ENCODE measurements at places on chromosomes 6 and 20.

- no peaks in the 10 kb centered on the region for H3K27me3 ChIP-seq
- no peaks in the 10 kb centered on the region for H3K4me1 ChIP-seq
- no peak for DNase-seq
- no peaks in the 10 kb centered on the region for H3K36me3 ChIP-seq
Observed at GRCh38 chr6:85706272-85706671, 63.6 kb upstream of the SYNCRIP start.

GRCh38 chr6:122012578-122012977, 386.9 kb upstream of the HSF2 start:
- DNase-seq = no peak
- H3K36me3 ChIP-seq = no peaks in the 10 kb centered on the region

DNA sequence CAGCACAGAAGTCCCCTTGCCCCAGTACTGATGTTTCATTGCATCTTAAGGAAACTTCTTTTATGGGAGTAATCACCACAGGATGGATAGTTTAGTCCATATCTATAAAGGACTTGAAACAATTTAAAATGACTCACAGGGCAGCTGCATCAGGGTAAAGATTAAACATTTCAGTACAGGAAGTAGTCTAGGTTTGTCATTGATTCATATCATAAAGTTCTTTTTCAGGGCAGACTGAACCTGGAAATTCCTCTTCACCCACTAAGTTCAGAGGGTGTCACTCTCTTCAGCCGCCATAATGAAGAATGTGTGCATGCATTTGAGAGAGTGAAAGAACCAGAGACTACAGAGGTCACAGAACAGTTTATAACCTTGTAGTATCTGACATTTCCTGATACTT, 296.3 kb upstream of the JAG1 start:
- no peaks in the 10 kb centered on the region for H3K36me3 ChIP-seq
- no peak overlapping the region for H3K27ac ChIP-seq
- no peak for DNase-seq
- H3K27me3 ChIP-seq = no peaks in the 10 kb centered on the region
- H3K4me1 ChIP-seq = no peaks in the 10 kb centered on the region

DNA sequence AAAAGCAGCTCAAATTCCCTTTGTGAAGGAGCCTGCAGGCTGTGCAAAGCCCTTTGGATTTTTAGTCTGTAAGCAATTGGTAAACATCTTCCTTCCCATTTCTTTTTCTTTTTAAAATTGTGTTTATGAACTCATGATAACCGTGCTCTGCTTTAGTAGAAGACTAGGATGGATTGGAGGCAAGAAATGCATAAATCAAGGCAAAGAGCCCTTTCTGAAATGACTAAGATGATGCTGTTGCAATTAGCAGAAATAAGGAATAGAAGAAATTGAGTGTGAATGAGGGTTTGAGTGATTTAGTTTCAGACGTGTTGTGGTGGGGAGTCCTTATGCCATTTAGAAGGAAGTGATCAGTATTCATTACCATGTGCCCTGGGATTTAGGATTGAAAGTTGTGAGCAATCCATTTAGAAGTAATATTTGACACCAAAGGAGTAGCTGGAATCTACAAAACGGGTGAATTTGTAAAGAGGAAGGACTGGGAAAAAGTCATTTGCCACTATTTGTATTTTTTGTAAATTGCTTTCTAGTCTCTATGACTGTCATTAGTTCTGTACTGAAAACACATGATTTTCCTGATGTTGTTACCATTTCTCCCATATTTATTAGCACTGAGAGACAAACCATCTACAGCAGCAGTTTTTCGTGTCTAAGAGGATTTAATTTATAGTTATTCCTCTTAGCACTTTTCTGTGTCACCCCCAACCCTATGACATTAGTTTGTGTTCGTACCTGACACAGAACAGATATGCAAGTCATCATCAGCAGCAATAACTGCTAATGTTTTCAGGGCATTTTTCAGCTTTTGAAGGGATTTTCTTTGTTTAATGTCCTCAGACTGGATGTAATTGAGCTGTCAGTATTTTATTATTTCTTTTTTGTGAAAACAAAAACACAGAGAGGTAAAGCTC, 265.0 kb downstream of the UTRN start:
- no peak overlapping the region for H3K4me3 ChIP-seq
- no peaks in the 10 kb centered on the region for H3K27me3 ChIP-seq
- no peaks in the 10 kb centered on the region for H3K4me1 ChIP-seq
- H3K36me3 ChIP-seq = no peaks in the 10 kb centered on the region
- H3K27ac ChIP-seq = no peak overlapping the region

DNA sequence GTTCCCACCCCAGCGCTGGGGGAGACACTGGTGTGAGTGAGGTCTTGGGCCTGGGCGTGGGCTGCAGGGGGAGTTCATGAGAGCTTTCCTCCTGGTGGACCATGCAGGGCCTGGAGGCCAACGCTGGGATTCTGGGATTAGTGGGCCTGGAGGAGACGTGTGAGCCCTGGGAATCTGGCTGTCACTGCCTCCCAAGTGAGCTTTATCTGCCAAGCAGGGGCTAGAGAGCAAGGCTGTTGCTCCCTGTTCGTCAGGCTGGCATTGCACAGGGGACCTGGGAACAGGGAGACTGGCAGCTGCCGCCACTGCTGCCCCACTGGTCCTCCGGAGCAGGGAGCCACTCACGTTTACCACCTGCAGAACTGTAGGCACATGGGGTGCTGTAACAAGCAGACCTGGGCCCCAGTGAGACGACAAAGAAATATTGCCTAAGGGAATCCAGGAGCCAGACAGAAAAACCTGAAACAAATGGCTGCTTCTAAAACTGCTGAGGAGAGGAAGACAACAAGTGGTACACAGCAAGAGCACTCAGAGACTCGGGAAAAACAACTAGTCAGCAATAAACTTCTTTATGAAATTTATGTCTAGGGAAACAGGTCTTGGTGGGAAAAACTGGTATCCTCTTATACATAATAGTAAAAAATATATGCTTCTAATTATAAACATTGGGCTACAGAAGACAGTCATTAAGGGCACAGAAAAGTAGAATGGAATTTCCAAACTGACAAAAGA, 45.2 kb downstream of the PPP1R3G start:
- H3K27ac ChIP-seq = no peak overlapping the region
- DNase-seq = no peak
- no peak overlapping the region for H3K4me3 ChIP-seq
- peaks cover 4% of the 10 kb centered on the region for H3K36me3 ChIP-seq

DNA sequence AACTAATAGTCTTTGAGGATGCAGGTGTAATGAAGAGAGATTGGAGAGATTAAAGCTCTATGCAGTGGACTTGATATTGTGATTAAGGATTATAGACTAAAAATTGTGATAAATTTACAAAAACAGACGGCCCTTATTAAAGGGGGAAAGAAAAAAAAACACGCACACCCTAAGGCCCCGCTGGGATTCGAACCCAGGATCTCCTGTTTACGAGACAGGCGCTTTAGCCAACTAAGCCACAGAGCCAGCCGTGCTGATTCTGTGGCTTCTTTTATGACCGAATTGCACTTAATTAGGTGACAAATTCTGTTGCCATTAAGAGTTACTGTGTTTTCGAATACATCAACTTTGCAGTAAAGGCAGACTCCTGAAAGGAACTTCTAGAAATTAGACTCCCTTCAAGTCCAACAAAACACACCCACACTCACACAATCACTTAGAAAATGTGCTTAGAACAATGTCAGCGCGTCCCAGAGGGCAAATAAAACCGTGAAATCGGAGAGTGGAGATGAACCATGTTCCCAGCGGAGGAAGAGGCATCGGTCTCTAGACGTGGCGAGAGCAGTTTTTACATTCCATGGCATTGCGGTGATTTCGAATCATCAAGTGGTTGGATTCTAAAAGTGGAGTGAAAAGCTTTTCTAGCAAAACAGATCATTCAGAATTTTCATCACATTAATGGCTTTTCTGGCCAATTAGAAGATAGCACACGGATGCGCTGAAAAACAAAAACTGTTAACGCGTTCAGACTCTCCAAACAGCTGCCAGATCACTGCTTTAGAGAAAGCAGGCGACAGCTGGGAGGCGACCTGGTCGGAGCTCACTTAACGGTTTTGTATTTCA, 122.6 kb downstream of the GPX5 start:
- DNase-seq = no peak
- H3K4me3 ChIP-seq = peak overlapping the region; percentile 68
- no peaks in the 10 kb centered on the region for H3K36me3 ChIP-seq
- H3K4me1 ChIP-seq = no peaks in the 10 kb centered on the region
- H3K27ac ChIP-seq = peak overlapping the region; percentile 74

DNA sequence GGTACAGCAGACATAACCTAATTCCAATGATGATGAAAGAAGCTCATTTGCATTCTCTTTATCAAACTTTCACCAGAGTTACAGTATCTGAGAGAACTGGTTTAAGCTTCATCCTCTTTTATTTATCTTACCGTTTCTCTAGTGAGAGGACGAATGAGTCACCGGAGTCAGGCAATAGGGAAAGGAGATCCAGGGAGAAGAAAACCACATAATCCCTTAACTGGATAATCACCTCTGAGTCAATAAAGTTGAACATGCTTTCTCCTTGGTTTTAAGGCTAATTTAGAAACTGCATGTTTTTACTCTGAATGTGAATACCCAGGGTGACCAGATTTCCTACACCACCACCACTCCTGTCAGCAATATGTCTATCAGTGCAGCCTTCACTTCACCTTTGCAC, 313.7 kb upstream of the TBX18 start:
- H3K27ac ChIP-seq = no peak overlapping the region
- H3K4me1 ChIP-seq = no peaks in the 10 kb centered on the region
- no peak overlapping the region for H3K4me3 ChIP-seq
- no peak for DNase-seq
- H3K36me3 ChIP-seq = no peaks in the 10 kb centered on the region
- H3K27me3 ChIP-seq = no peaks in the 10 kb centered on the region

- no peaks in the 10 kb centered on the region for H3K27me3 ChIP-seq
- peak; percentile 55 for DNase-seq
- H3K27ac ChIP-seq = peak overlapping the region; percentile 79
- peaks cover 52% of the 10 kb centered on the region for H3K4me1 ChIP-seq
- H3K36me3 ChIP-seq = no peaks in the 10 kb centered on the region
Observed at GRCh38 chr20:48826883-48827771, 672 bp downstream of the PREX1 start.

DNA sequence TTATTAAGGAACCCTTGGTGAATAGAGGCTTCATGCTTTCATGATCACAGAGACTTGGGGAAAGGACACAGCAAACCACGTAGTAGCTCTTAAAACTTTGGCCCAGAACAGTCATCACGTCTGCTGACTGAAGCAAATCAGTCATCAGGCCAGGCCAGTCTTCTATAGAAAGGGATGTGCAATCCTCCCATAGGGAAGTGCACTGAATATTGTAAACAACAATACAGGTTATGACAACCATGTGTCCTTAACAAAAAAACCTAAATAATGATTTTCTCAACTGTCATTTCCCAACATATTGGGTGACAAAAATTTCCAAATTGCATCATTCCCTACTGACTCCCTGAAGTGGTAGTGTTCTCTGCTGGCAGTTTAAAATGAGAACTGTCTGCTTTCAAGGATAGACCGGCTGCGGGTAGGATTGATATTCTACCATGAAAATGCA, 388.2 kb upstream of the CITED2 start:
- H3K27me3 ChIP-seq = no peaks in the 10 kb centered on the region
- H3K36me3 ChIP-seq = no peaks in the 10 kb centered on the region
- no peak overlapping the region for H3K27ac ChIP-seq
- no peaks in the 10 kb centered on the region for H3K4me1 ChIP-seq
- no peak overlapping the region for H3K4me3 ChIP-seq
- no peak for DNase-seq

All from spinal cord (tissue), 10 donors.